ENCODE measurements at places on chromosomes 2 and 18.

DNA sequence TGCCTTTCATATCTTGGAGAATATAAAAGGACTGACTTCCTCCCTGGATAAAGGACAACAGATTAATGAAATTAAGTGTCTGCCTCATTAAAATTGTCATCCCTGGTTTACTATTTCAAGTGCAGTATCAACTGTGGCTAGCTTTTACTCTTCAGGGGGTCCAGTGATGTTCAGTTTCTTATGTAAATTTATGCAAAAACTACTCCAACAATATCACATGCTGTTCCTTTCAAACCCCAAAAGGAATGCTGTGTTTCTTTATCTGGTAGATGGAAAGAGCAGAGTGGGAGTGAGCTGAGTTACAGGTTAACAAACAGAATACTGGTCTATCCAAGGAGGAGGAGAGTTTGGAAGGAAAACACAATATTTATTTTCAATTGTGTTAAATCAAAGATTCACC, 283.7 kb upstream of the VWC2L start:
- DNase-seq = no peak

GRCh38 chr2:65532937-65533336, 100.5 kb upstream of the SPRED2 start:
- no peak for DNase-seq

- no peak for DNase-seq
Measured at GRCh38 chr2:33603416-33603815, 4.3 kb upstream of the FAM98A start.

DNA sequence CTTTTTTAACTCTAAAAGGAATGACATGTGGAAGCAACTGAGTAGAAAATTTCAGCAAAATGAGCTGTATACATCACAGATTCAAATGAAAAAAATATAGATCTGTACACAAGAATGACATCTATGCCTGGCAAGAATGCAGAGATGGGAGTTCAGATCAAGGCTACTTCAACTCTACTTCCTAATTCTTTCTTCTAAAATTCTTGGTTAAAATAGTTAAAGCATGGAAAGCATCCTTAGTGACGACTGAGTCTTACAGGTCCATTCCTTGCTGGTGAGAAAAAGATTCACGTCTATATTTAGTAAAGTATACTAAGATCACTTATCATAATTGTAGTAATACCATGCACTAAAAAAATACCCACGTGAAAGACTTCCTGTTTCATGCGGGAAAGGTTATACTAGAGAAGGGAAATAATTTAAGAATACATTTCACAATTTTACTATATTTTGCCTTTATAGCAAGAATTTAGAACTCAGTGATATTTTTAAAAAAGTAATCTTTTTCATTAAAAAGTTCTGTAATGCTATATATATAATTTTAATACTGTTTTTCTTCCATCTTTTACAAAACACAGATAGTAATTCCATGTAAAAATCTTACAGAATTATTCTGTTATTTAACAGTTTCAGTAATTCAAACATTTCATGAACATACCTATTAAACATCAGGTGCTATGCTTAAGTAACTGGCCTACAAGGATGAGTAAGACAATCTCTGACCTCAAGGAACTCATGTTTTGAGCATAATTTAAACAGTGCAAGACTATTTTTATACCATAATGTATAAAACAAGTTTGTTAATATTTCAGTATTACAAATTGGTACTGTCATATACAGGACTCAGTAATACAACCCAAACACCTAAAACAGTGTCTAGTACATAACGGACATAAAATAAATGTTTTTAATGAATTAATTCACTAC, 159.6 kb downstream of the BAZ2B start:
- DNase-seq = no peak

DNA sequence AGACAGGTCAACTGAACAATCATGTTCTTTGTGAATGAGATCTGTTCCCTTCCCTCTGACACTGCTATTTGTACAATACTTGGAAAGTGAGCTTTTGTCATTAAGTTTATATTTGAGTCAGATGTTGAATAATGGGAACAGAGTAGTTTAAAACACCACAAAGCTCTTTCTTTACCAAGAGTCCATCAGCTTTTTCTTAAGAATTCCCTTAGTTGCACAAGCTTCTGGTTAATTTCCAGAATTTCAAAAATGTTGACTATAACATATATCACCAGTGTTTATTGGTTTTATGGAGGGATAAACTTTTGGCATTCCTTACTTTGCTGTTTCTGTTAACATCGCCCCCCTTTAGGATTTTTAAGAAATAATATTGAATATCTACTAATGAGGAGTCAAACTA, 403.7 kb downstream of the CCDC85A start:
- no peak for DNase-seq

DNA sequence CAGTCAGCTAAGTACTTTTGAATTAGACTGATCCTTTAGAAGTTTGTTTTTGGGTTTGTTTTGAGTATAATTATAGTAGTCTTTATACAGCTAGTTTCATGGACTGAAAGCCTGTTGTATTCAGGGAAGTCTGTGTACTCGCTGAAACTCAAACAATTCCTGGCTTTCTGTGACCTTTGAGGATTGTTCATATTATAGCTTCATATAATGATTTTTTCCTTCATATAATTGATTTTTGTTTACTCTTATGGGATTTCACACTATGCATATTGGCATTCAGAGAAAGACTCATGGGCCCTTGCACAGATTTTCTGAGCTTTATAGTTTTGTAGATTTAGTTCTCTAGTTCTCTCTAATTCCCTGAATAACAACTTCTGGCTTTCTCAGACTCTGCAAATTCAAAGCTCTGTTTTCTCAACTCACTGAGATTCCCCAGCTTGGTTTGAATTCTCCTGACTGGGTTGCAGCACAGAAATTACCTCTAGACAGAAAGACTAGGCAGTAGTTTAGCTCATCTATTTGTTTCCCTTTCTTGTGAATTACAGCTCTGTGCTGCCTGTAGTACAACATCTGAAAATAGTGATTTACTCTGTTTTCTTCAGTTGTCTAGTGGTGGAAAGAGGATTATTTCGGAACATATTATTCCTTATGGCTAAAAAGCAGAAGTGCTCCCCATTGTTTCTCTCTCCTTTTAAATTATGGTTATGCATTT, 495.9 kb upstream of the CNTNAP5 start:
- no peak for DNase-seq

- DNase-seq = no peak
Measured at GRCh38 chr18:59419386-59419785, 60.3 kb upstream of the LMAN1 start.

DNA sequence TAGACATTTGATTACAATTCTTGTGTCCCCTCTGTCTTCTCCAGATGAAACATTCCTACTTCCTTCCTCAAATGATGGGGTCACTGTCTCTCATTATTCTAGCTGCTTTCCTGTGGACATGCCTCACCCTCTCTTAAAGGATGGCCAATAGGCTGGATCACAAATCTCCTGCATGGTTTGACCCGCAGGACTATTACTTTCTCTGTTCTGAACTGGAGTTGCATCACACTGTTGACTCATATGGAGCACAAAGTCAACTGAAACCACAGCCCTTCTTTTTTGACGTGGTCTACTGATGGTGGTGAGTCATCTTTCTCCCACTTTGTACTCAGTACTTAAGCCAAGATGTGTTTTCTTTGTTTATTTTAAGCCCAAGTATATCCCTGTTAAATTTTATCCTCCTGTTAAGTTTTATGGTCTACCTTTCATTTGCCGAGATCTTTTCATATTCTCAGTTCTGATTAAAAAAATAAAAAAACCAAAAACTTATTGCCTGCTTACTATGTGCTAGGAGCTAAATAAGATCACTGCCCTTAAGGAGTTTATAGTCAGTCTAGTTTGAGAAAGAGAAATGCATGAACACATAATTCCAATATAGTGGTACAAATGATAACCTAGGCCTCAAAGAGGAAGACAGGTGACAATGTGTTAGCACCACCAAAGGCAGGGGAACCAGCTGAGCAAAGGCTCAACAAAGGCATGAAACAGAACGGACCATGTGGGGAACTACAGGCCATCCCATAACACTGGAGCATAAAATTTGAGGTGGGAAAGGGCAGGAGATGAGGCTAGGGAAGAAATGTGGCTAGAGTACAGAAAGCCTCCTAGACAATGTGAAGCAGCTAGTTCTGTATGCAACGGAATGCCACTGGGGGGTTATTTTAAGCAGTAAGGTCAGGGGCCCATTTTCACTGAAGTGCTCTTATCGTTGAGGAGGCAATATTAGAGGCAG, 67.6 kb upstream of the ZFP36L2 start:
- DNase-seq = peak; percentile 4

Measured in activated T-cell treated with anti-CD3 and anti-CD28 coated beads for 48 hours (primary cell).